ENCODE measurements at places on chromosomes 6 and 20. TPM values are rescaled to one million over a fixed set of nuclear protein-coding genes. Genes with fewer than 3 reads are reported as not detected.

The EEF1A2 gene
- 11.2 TPM for total RNA-seq

The AVP gene
- not detected for total RNA-seq

The GRIK2 gene
- 32.3 TPM for total RNA-seq

The ADTRP gene
- total RNA-seq = 7.4 TPM

The ULBP3 gene
- 3.4 TPM for total RNA-seq

The PI3 gene
- total RNA-seq = not detected

The ESF1 gene
- total RNA-seq = 19.2 TPM

The CRISP2 gene
- total RNA-seq = not detected

The SLC32A1 gene
- total RNA-seq = not detected

The ULBP2 gene
- 0.26 TPM for total RNA-seq

The ISM1 gene
- total RNA-seq = 1.8 TPM

The LRRN4 gene
- total RNA-seq = 0.58 TPM

The SNAP25 gene
- 8.6 TPM for total RNA-seq

The C6orf118 gene
- total RNA-seq = not detected

The KIF25 gene
- not detected for total RNA-seq

The PTCRA gene
- not detected for total RNA-seq

The HLA-DRB5 gene
- 3.8 TPM for total RNA-seq

The PHACTR3 gene
- total RNA-seq = 2.7 TPM

The OR2H1 gene
- total RNA-seq = not detected

- DNase-seq = no peak
Measured at GRCh38 chr6:153312634-153313033, 181.6 kb upstream of the RGS17 start.

DNA sequence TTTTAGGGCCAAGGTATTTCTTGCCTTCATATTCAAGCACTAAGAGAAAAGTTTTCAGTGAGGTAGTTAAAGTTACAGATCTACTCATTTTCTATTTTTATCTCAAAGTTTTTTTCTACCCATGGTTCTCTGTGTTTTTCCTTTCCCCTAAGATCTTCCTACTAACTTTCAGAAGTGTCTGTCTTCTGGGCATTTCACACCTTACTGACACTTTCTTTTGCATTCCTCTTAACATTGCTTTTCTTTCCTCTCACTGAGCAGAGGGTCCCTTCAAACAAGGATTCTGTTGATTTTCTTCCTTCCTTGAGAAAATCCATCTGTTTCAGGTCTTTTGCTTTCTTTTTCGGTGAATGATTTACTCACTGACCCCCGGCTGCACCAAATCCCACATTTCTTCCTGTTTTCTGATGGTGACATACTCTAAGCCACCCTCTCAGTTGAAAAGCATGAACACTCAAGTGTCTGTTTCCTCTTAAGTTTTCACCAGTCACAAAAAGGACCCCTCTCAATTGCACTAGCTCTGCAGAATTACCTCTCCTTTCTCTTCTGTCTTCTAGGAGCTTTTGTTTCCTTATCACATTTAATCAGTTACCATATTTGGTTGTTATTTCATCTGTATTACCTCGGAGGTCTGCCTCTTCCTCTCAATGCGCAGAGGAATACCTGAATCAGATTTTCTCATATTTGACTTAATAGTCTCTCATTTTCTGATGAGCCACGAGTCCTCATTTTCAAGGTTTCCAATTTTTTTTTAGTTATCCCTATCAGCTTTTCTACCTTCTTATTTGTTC, 73.5 kb upstream of the RNF217 start:
- DNase-seq = no peak

DNA sequence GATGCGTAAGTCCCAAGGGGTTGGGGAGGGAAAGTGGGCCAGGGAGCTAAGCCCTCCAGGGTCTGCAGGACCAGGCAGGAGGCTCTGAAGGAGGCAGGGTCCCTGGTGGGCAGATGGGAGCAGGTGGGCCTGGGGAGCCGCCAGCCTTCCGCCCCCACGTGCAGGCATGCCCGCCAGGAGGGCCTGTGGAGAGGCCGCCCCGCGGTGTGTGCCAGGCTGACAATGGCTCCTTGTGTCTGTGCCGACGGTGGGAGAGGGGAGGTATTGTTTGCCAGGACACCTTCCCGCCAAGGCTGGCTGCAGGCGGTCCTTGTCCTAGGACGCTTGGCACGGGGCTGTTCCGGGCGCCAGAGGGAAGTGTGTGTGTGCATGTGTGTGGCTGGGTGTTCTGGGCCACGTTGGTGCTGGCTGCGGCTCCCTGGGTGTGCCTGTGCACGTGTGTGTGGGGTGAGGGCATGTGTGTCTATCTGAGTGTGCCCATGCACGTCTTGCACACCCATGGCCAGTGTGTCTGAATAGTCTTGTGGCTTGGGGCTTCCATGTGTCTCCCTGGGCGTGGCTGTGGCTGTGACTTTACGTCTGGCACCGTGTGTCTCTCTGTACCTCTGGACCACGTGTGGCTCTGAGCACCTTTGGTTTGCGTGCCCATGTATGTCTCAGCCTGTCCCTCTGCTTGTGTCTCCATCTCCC, 153.0 kb downstream of the CEBPB start:
- no peak for DNase-seq

- no peak for DNase-seq
Measured at GRCh38 chr6:85129881-85130280, 320.0 kb upstream of the NT5E start.

- no peak for DNase-seq
Measured at GRCh38 chr6:121612927-121613326, 177.5 kb downstream of the GJA1 start.

DNA sequence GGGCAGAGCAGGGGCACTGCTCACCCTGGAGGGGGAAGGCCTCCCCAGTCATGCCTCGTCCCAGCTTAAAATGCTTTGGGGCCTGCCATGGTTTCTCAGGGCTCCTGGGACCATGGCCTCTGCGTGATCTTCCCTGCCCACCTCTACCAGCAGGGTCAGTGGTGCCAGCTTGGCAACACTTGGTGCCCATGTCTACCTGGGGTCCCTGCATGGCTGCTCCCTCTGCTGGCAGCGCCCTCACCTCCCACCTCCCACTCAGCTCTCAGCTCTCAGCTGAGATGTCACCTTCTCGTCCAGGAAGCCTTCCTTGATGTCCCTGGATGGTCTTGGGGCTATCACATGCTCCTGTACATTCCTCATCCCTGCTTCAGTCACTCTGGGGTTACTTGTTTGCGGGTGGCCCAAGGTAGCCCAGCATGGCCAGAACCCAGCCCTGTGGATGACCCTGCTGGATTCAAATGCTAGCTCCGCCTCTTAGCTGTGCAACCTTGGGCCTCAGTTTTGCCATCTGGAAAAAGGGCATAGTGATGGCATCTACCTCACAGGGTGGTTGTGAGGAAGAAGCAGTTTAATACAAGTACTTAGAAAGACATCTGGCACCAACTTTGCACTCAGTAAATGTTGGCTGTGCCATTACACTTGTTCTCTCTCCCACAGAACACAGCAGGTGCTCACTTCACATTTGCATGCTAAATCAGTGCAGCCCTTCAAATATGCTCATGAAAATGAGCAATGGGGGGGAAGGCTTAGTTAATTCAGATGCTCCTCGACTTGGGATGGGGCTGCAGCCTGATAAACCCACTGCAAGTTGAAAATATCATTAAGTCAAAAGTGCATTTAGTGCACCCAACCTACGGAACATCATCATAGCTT, 53.5 kb upstream of the PTPN1 start:
- no peak for DNase-seq

GRCh38 chr6:3814539-3814938, 34.6 kb upstream of the FAM50B start:
- no peak for DNase-seq

- DNase-seq = no peak
Measured at GRCh38 chr6:3205913-3206312, 21.5 kb downstream of the TUBB2B start.

DNA sequence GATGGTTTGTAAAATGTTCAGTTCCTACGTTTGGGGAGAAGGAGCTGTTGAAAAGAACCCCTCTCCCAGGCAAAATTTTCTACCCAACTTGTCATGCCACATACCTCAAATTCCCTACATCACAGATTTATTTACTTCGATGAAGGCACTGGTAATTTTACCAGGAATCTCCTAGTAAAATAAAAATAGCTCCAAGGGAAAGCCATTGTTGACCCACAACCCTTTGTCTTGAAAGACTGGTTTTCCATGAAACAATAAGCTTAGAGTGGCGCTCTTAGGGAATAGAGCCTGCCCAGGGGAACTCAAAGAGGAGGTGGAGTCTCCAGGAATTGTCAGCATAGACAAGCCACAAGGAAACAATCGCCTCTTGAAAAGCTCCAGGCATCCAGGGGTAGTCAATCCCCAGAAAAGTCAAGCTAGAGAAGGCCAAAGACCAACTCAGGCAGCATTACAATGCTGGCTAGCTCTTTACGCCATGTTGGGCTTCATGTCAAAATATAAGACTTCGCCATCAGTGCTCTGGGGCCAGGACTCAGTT, 99.2 kb upstream of the RREB1 start:
- DNase-seq = no peak

DNA sequence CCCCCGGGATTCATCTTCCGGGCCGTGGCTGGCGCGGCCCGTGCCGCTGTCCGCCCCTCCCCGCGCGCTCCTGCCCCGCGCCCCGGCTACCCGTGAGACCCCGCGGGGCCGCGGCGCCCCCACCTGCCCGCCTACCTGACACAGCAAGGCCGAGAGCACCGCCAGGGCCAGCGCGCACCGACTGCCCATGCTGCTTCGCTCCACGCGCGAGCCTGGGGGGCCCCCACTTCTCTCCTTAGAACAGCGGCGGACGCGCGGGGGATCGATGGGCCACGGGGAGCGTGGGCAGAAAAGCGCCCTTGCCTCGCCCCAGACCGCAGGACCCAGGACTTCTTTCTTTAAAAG, 955 bp downstream of the DLL1 start:
- no peak for DNase-seq

GRCh38 chr20:60252866-60253265, 294.6 kb downstream of the CDH26 start:
- no peak for DNase-seq

GRCh38 chr6:68544450-68544849, 90.6 kb upstream of the ADGRB3 start:
- DNase-seq = no peak

- no peak for DNase-seq
Measured at GRCh38 chr6:150894935-150895552, 29.5 kb downstream of the MTHFD1L start.

DNA sequence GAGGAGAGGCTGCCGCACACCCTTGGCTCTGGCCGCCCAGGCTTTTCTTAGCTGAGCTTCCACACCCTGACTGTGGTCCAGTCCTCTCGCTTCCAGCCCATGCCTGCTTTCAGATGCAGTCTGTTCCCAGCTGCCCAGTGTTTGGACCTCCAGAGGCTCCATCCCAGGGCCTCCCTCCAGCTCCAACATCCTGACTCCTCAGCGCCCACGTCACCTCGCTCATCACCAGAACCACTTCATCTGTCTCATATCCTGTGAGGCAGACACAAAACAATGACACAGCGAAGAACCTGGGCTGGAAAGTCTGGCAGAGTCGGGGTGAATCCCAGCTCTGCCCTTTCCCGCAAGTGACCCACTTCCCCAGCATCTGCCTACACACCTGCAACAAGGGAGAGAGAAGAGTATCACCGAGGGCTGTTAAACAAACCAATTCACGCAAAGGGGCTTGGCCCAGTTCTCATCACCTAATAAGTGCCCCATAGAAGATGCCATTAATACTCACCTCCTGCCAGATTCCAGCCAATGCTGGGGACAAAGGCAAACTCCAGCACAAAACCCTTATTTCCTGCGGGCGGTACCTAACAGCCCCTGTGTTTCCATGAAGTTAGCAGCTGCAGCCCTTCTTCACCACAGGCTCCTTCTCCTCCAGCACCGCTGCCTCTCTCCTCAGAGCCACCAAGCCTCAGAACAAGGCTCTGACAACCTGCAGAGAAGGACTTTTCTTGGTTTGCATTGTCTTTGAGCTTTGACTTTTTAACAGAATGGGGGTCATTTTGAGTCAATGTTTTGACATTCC, 133.4 kb upstream of the CDH4 start:
- DNase-seq = no peak

- no peak for DNase-seq
Measured at GRCh38 chr6:30983439-30983838, at the start of gene MUC21. Gene MUC21, plus strand, starts transcription at chr6:30983718. Its CDS starts 241 bp downstream, at chr6:30983959.

GRCh38 chr6:39114388-39114703, 640 bp downstream of the SAYSD1 start:
- DNase-seq = no peak

- no peak for DNase-seq
Measured at GRCh38 chr20:62362991-62363919, 3.9 kb downstream of the LAMA5 start.

DNA sequence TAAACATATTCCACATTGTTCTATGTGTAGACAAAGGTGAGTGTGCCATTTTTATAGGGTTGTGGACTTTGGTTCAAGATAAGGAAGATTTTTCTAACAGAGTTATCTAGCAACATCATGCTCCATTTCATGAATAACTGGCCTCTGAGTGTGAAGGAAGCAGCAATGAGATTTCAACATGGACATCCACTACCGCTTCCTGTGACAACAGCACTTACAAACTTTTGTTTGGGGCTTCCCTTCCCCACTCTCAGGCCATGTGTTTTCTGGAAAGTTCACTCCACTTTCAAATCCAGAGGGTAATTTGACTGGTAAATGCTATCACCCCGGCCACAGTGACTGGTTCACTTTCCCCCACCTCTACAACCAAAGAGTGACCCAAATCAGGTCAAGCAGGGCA, 38.1 kb upstream of the PROKR2 start:
- DNase-seq = no peak

DNA sequence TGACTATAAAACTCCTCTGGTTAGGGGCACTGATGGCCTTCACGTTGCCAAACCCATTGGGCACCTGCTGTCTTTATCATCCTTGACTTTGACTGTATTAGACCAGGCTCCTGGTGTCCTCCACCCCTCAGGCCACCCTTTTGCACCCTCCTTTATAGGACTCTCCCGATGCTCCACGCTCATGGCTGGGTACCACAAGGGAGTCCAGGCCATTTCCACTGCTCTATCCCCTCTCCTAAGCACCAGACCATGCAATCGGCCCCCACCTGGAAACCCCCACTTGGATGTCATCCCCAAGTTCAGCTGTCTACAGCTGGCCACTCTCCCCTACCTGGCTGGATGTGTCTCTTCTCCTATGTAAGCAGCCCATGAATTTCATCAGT, 115.2 kb downstream of the TOX2 start:
- DNase-seq = no peak

DNA sequence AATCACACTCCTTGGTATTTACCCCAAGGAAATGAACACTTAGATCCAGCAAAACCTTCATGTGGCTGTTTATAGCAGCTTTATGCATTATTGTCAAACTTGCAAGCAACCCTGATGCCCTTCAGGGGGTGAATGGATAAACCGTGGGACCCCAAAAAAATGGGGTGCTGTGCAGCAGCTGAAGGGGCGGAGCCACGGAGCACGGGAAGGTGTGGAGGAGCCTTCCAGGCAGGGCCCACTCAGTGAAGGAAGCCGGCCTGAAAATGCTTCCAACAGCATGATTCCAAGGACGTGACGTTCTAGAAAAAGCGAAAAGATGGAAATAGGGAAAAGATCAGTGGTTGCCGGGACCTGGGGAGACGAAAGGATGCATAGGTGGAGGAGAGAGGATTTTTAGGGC, 25.6 kb upstream of the FRMD1 start:
- no peak for DNase-seq

GRCh38 chr6:92945799-92946198, 473.6 kb downstream of the EPHA7 start:
- no peak for DNase-seq

GRCh38 chr6:157322792-157323254, 496 bp downstream of the TMEM242 start:
- DNase-seq = no peak
